ENCODE measurements at places on chromosomes 5 and 9. TPM values are rescaled to one million over a fixed set of nuclear protein-coding genes. Genes with fewer than 3 reads are reported as not detected.
A peak's percentile ranks its signal among the peaks of the same experiment; 100 is the strongest.

Gene HTR4
- not detected for total RNA-seq

Gene DBH
- total RNA-seq = not detected

DNA sequence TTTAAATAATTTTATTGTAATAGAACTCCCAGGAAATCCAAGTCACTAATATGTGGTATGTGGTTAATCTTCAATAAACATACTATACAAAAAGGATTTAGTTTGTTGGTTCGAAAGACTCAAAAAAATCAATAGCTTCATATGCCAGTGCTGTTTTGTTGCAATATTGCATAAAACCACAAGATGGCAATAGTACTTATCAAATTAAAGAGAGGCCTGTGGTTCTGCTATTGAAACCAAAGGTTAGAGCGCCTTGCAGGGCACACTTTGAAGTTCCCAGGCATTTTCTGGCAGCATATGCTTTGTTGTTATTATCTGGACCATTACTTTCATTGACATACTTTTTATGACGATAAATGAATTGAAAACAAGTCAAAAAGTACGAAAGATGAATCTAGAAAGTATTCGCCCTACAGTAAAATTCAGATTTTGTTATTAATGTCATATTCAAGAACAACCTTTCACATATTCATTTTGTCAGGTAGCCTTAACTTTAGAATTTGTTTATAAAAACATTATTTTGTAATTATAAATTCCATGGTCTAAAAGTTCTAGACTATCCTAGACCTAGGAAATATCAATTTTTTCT, 316.3 kb downstream of the MCTP1 start:
- peak; percentile 77 for DNase-seq

- no peak for DNase-seq
Observed at GRCh38 chr5:165161204-165161603, 1655.8 kb downstream of the MAT2B start.

DNA sequence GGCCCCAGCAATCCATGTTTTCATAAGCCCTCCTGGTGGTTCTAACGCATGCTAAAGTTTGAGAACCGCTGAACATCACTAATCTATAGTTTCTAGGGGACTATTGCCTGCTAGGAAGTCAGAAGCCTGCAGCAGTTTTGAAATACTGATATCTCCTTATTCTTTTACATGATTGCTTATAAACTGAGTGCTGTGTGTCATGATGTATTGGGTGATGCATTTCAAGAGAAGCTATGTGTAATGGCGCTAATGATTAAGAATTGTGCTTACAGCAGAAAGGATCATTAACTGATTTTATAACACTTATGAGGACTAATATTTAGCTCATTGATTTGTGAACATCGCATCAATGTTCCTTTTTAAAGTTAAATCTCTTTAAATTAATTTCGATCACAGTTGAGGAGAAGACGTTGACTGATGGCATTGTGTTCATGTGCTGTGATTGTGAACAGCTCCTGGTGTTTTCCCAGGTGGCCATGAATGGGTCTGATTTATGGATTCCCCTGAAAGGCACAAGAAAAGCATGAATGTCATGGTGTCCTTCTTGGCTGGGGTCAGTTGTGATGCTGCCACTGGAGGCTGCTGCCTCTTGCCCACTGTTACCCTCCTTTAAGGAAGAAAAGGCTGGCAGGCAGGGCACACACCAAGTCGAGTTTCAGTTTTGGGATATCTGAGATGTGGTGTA, 12.0 kb upstream of the DAP start:
- DNase-seq = no peak

Gene RCL1
- total RNA-seq = 4.0 TPM

DNA sequence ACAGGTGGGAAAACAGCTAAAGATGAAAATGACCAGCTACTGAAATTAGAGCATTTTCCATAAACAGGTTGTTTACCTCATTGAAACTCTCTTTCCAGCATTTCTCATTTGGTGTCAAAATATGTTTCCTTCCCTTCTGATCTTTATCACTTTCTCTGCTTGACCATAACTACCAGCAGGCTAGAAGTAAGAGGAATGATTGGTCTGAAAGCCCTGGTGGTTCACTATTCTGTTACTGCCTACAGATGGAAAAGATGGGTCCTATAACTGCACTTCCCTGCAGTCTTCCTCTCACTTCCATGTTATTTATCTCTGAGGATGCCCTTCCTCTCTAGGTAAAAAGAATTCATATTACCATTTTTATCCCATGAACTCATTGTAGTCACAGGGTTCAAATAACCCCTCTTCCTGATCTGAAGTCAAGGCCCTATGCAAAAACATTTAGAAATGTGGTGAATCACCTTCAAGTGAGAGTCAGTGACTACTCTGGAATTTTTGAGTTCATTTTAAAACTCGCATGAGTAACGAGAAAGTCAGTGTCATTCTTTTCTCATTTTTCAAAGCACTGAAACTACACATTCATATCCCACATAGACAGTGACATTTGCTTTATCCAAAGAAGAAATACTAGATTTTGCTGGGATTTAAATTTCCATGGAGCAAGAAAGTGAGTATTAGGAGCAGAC, 51.7 kb downstream of the ZNF474 start:
- peak; percentile 94 for DNase-seq

Gene PPP3R2
- not detected for total RNA-seq

DNA sequence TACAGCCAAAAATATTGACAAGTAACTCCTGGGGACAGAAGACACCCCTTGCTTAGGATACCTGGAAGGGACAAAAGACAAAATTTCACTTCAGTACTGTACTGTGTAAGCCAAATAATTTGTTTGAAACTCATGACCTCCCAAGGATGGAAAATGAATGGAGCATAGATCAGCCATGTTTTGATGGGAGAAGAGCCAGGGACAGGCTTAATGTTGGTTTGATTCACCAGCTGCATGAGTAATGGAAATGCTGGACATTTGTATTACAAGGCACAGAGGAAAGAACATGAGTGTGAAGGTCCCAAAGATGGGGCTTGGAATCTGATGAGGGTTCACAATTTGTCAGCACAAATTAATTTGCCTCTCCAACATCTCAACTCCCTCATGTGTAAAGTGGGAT, 122.8 kb downstream of the ENC1 start:
- peak; percentile 91 for DNase-seq

GRCh38 chr5:400282-401145, 42.5 kb upstream of the EXOC3 start:
- DNase-seq = peak; percentile 92

DNA sequence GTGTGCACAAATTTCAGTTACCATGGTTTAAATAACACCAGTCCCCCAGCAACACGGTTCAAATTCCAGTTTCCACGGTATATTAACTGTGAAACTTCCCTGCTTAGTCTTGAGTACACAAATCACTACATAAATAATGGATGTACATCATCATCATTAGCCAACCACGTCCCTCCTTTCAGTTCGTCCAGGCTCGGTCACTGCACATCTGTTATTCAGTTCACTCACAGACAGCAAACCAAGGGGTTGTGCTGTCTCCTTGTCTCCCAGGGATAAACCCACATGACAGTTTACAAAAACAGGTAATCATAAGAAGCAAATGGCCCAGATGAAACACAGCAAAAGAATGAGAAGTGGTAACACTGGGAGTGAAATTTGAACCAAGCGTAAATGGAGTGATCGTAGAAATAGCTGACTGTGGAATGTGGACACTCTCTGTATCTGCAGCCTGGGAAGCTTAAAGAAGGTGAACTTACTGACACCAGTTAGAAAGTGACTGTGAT, 61.0 kb upstream of the RAD23B start:
- no peak for DNase-seq

Gene SREK1
- 39.7 TPM for total RNA-seq

DNA sequence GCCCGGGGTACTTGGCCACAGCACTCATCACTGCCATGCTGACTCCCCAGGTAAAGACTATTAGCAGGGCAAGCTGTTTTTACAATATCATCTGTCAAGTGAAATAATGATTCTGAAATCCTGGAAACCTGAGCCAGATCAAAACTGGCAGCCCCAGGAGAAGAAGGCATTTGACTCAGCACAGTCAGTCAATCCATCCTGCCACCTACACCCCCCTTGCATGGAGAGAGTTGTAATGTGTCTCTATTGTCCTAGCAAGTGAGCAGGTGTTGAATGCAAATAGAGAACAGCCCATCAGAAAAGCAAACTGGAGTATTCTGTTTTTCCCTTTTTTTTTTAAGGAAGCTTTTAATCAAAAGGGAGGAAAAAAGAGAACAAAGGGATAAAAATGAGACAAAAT, 291.2 kb downstream of the BRINP1 start:
- no peak for DNase-seq

GRCh38 chr9:36101916-36102741, 34.4 kb upstream of the GLIPR2 start:
- peak; percentile 96 for DNase-seq

- DNase-seq = no peak
Observed at GRCh38 chr9:96494215-96494800, 44.3 kb downstream of the HABP4 start.

GRCh38 chr9:120711354-120711753, 2.9 kb downstream of the MEGF9 start:
- DNase-seq = peak; percentile 38

DNA sequence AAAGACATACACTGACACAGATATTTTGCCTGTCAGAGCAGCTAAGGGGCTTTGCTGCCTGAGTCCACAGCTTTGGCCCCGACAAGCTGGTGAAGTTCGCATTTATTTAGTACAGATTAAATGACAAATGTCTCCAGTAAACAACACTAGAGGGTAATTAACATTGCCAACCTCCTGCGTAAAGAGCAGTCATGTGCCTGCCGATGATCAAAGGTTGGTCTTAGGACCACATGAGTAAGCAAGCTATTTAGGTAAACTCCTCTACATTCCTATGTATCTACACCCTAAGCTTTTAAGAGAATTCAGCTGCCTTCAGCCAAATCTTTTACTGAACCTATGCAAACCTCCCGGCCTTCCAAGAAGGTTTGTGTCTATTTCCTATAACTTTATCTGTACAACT, 73.0 kb upstream of the PJA2 start:
- DNase-seq = no peak

DNA sequence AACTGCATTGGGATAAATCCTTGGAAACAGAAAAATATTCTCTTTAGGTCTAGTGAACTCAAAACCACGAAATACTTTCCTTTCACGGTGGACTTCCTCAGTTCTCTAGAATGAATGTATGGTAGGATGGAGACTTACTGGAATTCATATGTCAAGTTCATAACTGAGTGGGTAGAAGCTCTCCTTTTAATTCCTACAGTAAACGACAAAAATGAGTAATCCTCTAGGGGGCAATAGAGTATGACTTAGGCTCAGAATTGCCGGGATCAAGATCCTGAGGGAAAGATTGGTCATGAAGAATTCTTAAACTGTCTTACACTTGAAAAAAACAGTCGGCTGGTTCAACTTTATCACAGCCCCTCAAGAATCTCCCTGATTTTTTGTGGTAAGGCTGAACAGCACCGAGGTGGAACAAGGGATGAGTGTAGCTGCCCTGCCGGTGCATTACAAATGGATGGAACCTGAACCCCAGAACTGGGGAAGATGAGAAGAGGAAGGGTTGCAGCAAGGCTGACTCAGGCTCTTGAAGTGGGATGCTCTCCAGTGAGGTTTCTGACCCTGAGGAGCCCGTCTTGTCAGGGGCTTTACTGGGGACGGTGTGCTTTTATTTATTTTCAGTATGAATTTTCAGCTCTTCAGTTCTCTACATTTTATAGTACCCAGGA, 14.0 kb upstream of the LOX start:
- peak; percentile 81 for DNase-seq

DNA sequence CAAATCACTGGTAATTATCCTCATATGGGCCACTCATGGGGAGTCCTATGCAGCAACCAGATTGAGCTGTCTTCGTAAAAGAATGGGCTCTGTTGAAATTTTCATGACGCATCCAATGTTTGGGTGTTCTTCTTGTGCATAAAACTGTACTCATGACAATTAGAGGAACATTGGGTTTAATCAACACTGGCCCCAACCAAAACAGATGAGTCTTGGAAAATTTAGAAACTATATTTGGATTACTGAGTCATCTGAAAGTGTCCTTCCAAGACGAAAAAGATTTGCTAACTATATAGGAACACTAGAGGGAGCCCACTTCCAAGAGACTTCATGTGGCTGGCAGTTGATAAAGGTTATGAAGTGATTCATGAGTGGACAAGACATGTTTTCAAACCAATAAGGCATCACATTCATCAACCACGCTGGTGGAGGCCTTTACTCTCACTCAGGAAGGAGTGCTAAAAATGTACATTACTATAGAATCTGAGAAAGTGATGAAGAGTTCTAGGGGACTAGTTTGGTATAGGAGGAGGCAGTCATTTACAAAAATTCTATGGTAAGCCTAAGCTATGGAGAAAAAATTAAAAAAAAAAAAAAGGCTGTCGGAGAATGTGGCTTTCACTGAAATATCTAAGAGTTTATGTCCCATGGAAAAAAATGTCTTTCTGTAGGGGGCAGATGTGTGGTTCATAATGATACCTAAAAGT, 313.5 kb downstream of the PRDM9 start:
- DNase-seq = peak; percentile 84
